Caudate nucleus (tissue), 63 donors: ENCODE measurements at places on chromosomes 1 and 21.

DNA sequence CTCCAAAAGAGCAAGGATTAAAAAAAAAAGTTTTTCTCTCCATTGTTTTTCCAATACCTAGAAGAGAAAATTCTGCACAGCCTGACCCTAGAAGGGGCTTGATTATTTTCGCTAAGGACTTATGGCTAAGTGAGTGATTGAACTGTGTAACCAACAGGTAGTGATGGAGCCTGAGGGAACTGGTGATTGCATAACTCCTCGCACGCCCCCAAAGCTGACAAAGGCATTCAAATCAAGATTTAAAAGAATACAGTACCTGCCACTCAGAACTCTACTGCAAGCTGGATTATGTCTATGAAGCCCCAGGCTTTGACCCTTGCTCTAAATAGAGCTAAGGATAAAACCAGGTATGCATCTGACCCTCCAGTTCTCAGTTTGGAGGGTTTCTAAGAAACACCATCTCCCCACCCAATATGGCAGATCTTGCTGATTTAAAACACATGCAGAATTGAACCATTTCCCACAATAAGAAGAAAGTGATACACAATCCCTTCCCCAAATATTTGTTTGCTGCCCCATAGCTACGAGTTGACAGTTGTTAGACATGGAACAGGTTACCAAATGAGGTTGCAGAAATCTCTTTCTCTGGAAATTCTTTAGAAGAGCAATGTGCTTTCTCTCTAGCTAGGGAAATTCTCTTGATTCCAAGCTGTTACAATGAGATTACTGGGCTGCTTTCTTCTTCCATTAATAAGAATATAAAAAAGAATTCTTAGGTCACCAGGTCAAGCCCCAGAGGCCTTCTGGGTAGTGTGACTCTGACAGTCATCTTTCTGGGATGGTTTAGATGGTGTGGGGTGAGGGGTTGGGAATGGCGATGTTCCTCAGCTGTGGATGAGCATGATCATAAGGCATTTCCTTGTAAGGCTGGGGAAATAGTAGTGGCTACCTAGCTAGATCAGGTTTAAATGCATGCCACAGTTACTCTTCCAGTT, 35.1 kb downstream of the FGGY start:
- DNase-seq, result no peak

DNA sequence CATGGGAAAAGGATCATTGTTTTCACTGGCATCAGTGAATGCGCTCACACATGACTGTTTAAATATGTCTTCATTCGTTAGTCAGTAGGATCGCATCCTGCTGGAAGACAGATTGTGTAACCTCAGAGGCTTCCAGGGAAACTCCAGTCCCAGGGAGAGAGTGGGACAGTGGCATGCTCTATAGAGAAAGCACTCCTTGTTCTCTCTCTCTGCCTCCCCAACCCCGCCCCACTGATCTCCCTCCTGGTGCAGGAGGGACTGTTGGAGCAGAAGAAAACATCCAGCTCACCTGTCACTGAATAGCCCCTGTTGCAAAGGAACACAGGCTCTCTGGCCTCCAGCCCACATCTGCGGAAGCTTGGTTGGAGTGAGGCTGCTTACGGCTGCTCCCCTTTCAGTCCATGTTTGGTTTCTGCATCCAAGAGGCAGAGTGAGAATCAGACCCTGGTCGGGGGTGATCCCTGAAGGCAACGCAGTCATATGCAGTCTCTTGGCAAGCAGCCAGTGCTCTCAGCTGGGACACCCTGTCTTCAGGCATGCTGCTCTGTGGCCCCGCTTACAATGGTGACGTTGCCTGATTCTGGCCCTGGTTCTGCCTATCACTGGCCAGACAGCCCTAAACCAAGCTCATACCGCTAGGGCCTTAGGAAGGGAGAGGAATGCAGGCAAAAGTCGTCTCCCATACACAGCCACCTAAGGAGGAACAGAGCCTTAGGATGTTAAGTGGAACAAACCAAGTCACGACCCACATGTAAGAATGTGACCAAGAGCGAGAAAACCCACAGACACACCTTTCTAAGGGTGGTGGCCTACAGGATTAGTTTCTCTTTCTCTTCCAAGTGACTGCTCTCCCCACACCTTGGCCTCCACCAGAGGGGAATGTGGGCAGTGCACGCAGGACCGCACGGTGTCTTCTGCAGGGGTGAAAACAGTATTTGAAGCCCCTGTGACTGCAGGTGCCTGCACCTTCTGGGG, 39.7 kb downstream of the BACE2 start:
- DNase-seq, result peak; percentile 12

GRCh38 chr1:41615981-41616380, 131.5 kb upstream of the EDN2 start:
- DNase-seq, result no peak

DNA sequence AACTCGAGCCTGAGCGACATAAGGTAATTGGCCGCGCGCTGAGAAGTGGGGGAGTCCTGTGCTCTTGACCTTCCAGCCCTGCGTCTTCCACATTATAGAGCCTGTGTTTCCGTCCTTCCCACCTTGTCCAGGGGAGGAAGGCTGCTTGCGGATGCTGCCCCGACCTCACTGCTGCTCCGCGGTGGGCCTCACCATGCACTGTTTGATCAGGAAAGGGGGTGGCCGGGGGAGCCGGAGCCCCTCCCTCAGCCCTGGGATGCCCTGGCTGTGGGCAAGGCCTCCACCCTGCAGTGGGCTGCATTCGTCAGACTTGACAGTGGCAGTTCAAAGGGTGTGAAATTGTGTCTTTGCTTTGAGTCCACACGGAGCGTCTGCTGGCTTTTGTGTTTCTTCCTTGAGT, 30.1 kb downstream of the PCNT start:
- DNase-seq, result no peak

DNA sequence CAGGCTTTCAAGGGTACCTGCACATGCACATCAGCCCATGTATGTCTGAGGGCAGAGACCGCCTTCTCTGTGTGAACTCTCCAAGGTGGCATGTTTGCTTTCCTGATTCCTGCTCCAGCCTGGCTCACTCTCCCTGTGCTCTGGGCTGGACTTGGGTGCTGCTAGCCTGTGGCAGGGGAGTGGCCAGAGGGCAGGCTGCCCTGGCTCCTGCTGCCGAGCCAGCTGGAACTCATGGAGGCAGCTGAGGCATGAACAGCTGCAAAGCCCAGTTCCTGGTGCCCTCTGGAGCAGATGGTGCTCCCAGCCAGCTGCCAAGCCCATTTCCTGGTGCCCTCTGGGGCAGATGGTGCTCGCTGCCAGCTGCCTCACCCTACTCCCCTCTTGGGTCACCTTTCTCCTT, 7.6 kb downstream of the UBL4B start:
- no peak for DNase-seq

DNA sequence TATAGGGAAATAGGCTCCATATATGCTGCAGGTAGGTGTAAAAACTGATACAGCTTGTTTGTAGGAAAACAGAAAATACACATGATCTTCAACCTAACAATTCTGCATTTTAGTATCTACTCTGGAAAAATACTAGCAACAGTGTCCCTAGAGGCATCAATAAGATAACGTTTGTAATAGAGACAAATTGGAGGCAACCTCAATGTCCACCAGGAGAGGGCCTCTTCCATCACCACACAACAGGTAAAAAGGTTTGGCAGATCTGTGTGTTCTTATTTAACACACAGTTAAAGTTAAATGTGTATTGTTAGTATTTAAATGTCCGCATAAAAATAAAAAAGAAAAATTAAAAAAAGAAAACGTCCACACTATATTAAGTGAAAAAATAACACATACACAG, 5.4 kb downstream of the EIF2D start:
- no peak for DNase-seq

GRCh38 chr1:155174324-155175280, 953 bp downstream of the TRIM46 start:
- DNase-seq, result peak; percentile 67

DNA sequence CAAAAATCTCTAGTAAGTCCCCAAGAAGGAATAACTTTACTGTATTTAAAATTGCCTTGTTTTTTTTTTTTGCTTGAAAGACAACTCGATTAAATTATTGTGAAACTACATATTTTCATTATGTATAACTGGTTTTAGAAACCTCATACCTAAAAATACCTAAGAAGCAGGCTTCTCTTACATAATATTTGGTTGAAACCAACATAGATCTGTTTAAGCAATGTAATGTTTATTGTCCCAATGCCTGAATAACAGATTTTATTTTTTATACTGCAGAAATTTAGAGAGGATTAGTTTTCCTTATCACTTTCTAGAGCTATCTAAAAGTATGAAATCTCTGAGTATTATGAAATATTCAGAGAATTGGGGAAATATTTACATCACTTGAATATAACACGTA, 78.5 kb upstream of the CHRM3 start:
- no peak for DNase-seq

DNA sequence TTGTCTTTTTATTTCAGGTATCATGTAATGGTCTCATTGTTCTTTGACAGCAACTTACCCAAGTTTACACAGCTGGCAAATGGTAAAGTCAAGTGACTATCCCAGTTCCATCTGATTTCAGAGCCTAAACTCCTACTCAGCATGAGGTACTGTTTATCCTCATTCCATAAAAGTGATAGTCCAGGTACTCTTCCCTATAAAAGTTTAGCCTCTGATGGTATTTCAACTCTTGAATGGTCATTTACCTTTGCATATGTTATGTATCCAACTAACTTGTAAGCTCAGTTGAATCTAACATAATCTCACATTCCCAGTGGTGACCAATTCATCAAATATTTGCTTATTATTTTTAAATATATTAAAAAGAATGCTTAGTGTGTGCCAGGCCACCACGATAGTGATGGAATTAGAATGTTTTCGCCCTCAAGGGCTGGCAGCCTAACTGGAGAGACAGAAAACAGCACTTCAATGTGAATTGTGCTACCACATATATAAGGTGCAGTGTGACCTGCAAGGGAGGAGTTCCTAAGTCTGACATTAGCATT, 307.1 kb downstream of the CTH start:
- DNase-seq, result no peak

DNA sequence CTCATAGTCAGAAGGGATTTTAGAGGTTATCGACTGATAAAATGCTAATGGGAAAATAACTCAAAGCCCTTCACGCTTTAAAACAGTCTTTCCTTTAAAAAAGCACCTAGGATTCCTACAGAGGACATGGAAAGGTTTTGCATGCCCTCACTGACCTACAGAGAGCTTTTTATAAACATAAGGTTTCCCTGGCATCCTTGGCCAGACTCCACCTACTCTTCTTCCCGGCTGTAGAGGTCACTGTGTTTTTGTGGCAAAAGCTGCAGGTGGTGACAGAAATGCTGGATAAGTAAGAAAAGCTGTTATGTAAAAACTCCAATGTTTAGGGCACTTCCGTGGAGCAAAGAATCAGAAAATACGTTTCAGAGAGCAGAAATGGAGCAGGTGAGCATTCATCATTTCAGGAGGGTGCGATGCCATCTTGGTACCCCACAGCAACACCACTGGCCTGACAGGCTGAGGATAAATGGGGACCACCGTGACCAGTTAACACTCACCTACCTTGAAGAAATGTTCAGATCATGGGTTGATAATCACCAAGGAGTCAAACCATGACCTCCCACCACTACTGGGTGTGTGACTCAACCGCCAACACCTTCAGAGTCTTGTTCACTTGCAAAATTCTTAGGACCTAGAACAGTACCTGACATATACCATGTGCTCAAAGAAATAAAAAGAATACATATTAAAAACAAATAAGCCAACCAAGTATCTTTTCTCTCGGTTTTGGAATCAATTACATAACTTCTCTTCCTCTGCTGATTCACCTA, 46.6 kb downstream of the SSBP3 start:
- DNase-seq, result peak; percentile 16

- DNase-seq, result no peak
Observed at GRCh38 chr1:24454673-24455072, 39.1 kb downstream of the NIPAL3 start.

GRCh38 chr1:75841421-75841820, 44.7 kb downstream of the MSH4 start:
- DNase-seq, result no peak

DNA sequence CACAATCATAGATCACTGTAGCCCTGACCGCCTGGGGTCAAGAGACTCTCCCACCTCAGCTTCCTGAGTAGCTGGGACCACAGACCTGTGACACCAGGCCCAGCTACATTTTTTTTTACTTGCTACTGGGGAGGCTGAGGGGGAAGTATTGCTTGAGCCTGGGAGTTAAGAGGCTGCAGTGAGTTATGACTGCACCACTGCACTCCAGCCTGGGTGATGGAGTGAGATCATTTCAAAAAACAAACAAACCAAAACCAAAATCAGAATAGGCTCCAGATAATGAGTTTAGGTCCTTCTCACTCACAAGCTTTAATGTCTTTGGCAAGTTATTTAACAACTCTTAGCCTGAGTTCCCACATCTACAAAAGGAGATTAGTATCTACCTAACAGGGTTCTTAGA, 22.8 kb downstream of the WDR26 start:
- no peak for DNase-seq
